Aorta (tissue), 5 donors: ENCODE measurements at places on chromosomes 3 and 15. TPM values are rescaled to one million over a fixed set of nuclear protein-coding genes. Genes with fewer than 3 reads are reported as not detected.

Gene TMEM40
- 0.84 TPM for total RNA-seq

Gene C3orf49
- total RNA-seq, result not detected

Gene CX3CR1
- total RNA-seq, result 0.94 TPM

Gene MRPS25
- 27.5 TPM for total RNA-seq

Gene TLR9
- 0.42 TPM for total RNA-seq

Gene TUSC7
- not detected for total RNA-seq

Gene ALG3
- 23.9 TPM for total RNA-seq
